ENCODE measurements at places on chromosomes 13 and 19.
A peak's percentile ranks its signal among the peaks of the same experiment; 100 is the strongest.

GRCh38 chr19:29677001-29677817 is 11.9 kb downstream of the PLEKHF1 start:
- no peak for DNase-seq

DNA sequence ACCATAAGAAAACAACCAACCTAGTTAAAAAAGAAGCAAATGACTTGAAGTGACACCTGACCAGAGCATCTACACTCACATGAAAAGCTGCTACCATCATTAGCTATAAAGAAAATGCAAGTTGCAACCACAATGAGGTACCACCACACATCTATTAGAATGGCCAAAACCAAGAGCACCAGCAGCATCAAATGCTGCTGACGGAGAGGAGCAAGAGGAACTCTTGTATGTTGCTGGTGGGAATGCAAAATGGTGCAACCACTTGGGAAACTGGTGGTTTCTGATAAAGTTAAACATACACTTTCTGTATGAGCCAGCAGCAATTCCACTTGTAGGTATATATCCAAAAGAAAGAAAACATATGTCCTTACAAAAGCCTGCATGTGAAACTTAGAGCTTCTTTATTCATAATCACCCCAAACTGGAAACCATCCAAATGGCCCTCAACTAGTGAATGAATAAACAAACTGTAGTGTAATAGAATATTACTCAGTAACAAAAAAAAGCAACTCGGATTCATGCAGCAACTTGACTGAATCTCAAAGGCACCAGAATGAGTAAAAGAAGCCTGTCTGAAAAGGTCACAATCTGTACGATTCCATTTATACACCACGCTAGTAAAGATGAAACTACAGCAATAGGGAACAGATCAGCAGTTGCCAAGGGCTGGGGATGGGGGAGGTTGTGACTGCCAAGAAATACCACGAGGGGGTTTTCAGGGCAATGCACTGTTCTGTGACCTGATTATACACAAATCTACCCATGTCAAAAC is 60.9 kb upstream of the RANBP3 start:
- no peak for DNase-seq

DNA sequence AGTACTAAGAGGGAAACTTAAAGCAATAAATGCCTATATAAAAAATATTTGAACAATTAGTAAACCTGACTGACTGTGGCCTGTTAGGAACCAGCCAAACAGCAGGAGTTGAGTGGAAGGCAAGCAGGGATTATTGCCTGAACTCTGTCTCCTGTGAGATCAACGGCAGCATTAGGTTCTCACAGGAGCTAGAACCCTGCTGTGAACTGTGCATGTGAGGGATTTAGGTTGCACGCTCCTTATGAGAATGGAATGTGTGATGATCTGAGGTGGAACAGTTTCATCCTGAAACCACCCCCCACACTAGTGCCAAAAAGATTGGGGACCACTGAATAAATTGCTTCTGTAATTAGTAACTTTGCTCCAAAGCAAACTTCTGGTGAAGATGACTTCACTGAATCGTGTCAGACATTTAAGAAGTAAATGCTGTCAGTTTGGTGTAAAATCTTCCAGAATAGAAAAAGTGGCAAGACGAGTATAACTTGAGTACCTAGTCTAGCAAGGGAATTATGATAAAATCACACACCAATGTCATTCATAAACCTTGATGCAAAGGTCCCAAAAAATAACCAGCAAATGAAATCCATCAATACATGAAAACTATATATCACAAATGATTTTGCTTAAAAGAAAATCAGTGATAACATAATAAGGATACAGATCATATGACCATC is 53.8 kb downstream of the SLC6A16 start:
- no peak for DNase-seq

DNA sequence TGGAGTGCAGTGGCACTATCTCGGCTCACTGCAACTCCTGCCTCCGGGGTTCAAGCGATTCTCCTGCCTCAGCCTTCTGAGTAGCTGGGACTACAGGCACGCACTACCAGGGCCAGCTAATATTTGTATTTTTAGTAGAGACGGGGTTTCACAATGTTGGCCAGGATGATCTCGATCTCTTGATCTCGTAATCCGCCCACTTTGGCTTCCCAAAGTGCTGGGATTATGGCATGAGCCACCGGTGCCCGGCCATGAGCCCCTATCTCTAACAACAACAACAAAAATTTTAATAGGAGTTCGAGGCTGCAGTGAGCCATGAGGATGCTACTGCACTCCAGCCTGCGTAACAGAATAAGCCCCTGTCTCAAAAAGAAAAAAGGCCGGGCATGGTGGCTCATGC is 5.0 kb downstream of the AP1M2 start:
- no peak for DNase-seq

GRCh38 chr19:27906081-27906480 is 1306.9 kb downstream of the UQCRFS1 start:
- DNase-seq: no peak

DNA sequence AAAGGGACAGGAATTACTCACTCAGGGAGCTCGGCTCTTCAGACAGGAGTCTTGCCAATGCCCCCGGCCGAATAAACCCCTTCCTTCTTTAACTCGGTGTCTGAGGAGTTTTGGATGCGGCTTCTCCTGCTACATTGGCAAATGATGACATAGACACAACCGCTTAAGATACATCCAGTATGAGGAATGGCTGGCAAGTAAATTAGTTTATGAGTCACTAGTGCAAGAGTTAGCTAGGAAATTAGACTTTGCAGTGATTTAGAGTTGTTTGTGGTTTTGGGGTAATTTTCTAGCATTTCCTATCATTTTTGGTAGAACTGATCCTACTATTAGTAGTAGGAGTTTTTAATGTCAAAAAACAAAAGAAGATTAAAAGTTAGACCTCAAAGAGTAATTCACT is 166.2 kb downstream of the SLITRK1 start:
- no peak for DNase-seq

DNA sequence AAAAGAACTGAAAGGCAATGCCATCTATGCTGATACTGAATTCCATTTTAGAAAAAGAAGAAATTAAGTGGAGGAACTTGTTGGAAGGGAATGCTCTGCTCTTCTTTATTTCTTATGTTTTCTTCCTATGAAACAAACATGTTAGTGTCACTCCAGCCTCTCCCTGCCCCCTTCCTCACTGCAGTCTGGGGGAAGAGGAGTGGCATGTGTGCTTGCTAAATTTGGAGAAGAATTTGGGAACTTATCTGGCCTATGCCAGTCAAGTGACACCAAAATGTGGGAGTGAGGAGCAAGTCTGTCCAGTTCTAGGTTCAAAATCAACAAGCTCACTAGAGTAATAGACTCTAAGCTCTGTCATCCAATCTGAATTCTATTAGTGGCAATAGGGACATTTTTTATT is 214.6 kb downstream of the RBM26 start:
- no peak for DNase-seq

DNA sequence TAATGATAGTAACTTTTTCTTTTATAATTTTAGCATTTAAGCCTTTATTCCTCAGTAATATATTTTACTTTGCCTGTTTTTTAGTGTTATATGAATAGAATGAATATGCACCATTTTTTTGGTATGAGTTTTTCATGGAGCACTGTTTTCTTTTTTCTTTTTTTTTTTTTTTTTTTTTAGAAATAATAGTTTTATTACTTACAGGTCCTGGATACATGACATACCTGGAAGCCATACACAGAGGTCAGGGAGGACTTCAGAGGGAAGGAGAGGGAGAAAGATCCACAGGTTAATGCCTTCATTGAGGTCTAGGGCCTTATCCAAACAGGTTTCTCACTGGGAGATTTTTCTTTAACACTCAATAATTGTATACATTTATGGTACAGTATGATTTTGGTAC is 26.4 kb downstream of the KCTD4 start:
- DNase-seq: no peak

GRCh38 chr13:98707281-98707999 is 45.0 kb downstream of the SLC15A1 start:
- peak; percentile 76 for DNase-seq

DNA sequence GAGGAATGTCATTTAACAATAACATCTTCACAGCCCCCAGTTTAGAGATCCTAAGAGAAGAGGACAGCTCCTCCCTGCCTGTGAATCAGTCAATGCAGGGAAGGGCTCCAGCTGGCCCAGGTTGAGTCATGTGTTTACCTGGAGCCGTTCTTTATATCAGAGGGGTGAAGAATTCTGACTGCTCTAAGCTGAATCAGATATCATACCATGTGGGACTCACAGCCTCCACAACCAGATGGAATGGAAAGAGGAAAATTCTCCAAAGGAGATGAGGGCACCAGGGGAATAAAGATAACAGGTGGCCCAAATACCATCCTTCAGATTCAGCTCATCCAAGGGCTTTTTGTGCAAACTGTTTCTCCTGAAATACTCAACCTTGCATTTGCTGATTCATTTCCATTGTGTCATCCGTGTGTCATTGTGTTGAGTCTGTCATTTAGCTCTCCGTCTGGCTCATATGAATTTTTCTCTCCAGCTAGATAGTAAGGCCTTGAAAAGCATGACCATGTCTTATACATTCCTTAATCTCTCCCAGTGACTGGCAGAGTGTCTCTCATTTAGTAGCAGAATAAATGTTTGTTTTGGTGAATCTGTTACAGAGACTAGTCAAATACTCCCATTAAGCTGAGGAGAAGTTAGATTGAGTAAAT is 217.9 kb downstream of the RFC3 start:
- no peak for DNase-seq

DNA sequence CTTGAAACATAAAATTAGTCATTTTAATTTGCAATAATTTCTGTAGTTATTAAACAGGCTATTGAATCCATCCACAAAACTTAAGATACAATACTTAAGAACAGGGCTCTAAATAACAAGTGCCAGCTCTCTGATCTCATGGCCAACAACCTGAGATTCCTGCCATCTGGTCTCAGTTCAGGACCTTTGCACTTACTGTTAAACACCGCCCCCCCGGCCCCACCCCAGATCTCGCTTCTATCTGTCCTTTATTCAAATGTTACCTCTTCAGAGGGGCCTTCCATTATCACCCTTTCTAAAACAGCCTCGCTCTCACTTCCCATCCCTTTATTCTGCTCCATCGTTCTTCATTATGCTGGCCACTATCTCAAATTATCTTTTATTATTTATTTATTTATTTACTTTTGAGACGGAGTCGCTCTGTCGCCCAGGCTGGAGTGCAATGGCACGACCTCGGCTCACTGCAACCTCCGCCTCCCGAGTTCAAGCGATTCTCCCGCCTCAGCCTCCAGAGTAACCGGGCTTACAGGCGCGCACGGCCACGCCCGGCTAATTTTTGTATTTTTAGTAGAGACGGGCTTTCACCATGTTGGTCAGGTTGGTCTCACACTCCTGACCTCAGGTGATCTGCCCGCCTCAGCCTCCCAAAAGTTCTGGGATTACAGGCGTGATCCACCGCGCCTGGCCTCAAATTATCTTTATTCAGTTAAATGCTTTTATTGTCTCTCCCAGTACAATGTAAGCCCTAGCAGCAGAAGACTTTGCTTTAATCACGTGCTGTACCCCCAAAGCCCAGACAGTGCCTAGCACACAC is 838 bp upstream of the SNRNP70 start:
- no peak for DNase-seq

DNA sequence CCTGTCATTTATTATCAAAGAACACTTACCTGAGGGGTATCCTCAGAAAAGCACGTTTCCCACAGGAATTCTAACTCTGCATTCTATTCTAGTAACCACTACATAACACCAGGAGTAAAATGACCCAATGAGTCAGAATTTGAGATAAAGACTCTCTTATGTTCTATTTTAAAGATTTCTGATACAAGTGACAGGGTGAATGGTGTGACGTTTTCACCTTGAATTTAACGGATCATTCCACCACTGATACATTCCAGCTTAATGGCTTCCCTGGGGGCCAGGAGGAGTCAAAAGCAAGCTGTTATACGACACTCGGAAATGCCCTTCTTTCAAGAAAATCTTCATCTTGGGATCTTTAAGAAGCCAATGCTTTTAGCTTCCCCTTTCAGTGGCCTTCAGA is 55.2 kb downstream of the SLC7A1 start:
- no peak for DNase-seq

DNA sequence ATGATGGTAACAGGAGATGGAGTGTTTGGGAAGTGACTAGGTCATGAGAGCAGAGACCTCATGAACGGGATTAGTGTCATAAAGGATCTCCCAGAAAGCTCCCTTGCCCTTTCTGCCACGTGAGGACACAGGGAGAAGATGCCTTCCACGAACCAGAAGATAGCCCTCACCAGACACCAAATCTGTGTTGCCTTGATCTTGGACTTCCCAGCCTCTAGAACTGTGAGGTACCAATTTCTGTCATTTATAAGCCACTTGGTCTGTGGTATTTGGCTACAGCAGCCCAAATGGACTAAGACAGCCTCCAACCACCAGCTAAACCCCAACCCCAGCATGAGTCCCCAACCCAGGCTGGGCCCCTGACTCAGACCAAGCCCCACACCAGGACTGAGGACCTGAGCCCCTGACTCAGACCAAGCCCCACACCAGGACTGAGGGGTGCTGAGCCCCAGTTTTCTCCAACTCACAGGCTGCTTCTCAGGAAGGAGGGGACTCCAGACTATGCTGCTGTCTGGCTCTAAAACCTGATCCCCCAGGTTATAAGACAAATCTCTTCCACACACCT is 54.1 kb downstream of the PTPRS start:
- DNase-seq: no peak

- DNase-seq: peak; percentile 85
Observed at GRCh38 chr19:48674921-48675824, 2.4 kb upstream of the NTN5 start.

DNA sequence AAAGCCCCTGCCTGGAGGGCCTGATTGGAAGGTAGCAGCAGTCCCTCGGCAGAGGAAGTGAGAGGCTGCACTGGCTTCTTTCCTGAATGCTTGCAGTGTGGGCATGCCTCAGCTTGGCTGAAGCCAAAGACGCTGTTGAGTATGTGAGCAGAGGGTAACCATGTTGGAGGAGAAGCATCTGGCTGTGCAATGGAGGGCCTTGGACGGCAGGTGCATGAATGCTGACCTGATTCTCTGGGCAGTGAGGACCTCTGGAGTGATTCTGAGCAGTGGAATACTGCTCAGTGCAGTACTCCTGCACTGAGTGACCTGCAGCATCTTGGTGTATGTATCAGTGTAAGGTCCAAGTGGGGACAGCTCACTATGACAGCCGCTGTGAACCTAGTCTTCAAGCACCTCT is 46.9 kb downstream of the SOX1 start:
- no peak for DNase-seq
